ENCODE measurements at places on chromosomes 13 and 19.
A peak's percentile ranks its signal among the peaks of the same experiment; 100 is the strongest.

DNA sequence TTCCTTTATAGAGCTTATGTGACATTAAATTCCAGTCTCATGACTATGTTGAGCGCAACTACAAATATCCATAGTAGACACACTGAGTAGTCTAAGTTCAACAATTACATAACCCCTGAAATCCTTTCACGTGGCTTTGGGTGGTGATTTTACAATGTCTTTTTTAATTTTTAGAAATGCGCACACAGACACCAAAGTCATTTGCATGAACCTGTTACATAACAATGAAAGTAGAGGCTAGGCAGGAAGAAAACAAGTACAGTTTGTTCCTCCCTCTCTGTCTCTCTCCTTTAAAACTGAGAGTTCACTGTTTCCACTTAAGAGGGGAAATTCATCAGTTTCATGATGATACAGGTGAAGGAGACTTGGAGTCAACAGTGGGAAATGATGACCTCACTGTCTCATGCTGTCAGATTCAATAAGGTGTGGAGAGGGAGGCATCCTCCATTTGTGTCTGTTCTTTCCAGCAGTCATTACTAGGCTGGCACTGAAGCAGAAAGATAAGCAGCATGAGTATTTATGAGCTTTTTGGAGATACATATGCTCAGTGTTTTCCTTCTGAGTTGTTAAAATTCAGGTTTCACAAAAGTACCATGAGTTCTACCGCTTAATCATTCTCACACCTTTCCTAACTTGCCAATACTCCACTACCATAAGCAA lies 201.8 kb downstream of the LHFPL6 start:
- peak; percentile 61 for DNase-seq

DNA sequence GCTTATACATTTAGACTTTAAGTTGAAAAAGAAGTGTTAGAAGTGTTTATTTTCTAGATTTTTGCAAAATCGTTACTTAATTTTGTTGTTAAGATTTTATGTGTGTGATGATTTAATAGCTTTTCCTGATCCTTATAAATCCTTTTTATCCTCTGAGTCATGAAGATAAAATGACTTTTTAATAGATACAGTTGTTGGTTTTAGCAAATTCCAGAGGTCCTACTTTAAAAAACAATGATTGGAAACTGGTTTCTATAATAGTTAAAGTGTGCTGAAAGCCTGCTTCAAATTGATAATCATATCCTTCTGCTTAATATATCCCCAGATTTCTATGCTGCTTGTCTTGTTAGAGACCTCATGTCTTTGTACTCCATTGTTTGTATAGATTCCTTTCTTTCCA lies 39.0 kb downstream of the RNASEH2B start:
- DNase-seq = no peak

DNA sequence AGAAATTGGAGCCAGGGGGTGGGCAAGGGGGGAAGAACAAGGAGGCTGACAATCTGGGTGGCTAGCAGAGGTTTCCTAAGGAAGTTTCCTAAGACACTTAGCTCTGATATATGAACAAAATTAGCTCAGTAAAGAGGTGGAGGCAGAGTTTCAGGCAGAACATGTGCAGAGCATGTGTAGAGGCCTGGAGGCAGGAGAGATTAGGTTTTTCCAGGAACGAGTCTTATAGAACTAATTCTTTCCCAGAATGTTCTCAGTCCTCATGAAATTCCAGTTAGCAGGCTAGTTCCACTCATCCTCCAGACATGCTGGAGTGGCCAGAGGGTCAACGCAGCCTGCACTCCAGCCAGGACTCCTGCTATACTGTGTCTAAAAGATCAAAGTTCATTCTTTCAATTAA lies 184.7 kb downstream of the LACC1 start:
- no peak for DNase-seq

- peak; percentile 43 for DNase-seq
Observed at GRCh38 chr19:18233224-18233825, 7.1 kb upstream of the PDE4C start.

GRCh38 chr13:109989155-109989554 lies 202.8 kb upstream of the IRS2 start:
- DNase-seq = no peak

- peak; percentile 47 for DNase-seq
Observed at GRCh38 chr13:39685652-39686051, 30.2 kb downstream of the COG6 start.

GRCh38 chr13:48979892-48980291 lies 4.2 kb downstream of the FNDC3A start:
- peak; percentile 66 for DNase-seq

GRCh38 chr13:107753748-107754147 lies 461.6 kb downstream of the LIG4 start:
- no peak for DNase-seq

DNA sequence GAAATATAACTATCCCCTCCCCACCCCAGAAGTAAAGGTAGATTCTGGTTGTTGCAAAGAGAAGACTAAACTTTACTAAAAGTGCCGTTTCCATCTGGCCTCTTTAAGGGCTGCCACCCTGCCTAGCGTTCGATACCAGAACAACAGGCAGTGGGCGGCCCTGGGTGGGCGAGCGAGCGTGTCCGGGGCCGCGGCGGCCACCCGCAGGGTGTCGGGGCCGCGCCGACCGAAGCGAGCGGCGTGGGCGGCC lies 2.6 kb downstream of the FGF9 start:
- DNase-seq = no peak

- peak; percentile 63 for DNase-seq
Observed at GRCh38 chr13:48595431-48596429, 58.0 kb upstream of the CYSLTR2 start.

Data from inflammatory macrophage treated with lipopolysaccharide for 1 hour (primary cell).